Astrocyte (in vitro differentiated cells and primary cell): ENCODE measurements at places on chromosomes 3 and 15.

GRCh38 chr15:96342406-96343112 lies 12.1 kb downstream of the NR2F2 start:
- peak; percentile 24 for DNase-seq

GRCh38 chr3:12585181-12585580 lies 28.3 kb downstream of the MKRN2 start:
- no peak for DNase-seq

DNA sequence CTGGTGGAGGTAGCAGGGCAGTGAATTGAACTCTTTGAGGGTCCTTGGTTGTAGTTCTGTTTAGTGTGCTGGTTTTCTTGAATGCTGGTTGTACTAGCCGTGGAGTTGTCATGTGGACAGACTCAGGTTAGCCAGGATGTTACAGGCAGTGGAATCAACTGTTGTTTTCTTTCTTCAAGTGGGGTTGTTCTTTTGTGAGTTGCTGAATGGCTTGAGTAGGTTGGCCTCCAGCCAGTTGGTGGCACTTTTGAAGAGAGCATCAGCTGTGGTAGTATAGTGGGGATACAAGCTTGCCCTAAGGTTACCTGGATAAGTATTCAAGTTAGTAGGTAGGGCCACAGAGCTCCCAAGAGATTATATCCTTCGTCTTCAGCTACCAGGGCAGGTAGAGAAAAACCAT lies 31.8 kb upstream of the RARB start:
- DNase-seq: no peak

DNA sequence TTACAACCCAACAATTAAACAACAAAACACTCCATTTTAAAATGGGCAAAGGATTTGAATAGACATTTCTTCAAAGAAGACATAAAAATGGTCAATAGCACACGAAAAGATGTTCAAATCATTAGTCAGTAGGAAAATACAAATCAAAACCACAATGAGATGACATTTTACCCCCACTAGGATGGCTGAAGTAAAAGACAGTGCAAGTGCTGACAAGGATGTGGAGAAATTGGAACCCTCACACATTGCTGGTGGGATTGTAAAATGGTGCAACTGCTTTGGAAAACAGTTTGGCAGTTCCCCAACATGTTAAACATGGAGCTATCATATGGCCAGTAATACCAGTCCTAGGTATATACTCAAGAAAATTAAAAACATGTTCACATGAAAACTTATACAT lies 11.6 kb downstream of the GALNT15 start:
- DNase-seq: no peak

- no peak for DNase-seq
Observed at GRCh38 chr15:45635191-45635638, 386 bp downstream of the SQOR start.

DNA sequence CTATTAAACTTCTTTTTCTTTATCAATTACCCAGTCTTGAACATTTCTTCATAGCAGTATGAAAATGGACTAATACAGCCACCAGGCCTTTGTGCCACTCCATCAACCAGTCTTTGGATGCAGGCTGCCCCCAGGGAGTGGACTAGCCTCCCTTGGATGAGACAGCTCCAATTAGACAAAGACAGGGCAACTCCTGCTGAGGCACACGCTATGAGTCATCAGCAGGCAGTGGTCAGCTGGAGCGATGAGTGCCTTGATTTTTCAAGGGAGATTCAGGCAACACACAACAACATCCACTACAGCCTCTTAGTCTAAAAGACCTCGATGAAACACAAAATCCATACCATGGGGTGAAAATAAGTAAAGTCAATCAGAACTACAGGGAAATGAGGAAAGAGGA lies 160.1 kb downstream of the ARRDC4 start:
- no peak for DNase-seq

GRCh38 chr3:132079147-132079546 lies 44.3 kb upstream of the CPNE4 start:
- peak; percentile 53 for DNase-seq

DNA sequence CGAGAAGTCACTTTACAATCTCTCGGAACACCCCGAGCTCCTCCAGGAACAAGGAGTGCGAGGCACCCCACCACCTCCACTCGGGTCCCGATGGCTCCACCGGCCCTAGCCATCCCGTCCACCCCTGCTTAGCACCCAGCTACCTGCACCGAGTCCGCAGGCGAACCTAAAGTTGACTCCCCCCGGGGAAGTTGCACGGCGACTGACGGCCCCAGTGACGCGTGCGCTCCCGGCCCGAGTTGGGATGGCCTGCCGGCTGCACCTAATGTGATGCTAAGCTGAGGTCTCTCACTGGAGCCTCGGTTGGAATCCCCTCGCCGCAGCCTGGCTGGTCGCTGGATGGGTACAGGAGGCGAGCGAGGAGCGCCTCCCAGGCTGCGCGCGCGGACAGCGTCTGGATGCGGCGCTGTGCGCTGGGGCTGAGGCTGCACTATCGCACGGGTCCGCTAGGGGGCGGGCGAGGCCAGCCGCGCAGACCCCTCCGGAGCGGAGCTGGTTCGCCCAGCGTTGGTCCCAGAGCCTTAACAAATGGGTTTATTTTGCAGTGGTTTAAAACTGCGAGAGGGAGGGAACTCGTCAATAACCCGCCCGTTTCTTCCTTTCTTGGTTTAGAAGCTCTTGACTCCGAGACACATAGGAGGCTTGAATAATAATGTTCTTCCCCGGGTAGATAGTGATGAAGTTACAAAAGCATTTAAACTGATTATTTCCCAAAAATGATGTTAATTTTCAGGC lies at the start of gene OXTR:
Gene OXTR, minus strand, starts transcription at position 526 of the 735 bp plus-strand sequence. CDS start 1,426 bp downstream, outside the sequence.
- peak; percentile 77 for DNase-seq

GRCh38 chr3:141529717-141530414 lies 43.0 kb downstream of the RASA2 start:
- DNase-seq: no peak

GRCh38 chr3:159158213-159158612 lies 356.4 kb downstream of the MFSD1 start:
- DNase-seq: no peak

DNA sequence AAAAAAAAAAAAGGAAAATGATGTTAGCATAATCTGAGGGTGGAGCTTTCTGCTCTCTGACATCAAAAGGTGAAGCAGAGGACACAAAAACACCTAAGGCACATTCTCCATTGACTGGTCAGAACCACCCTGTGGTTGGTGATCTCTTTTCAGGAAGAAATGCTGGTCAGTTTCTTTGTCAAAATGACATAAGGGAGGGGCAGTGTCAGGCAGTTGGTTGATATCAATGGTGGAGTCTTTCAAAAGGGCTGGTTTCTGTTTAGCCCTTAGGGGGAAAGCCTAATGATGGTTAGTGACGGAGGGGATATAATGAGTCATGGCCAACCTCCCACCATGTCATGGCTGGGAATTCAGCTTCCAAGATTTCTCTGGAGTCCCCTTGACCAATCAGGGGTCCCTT lies 185.9 kb upstream of the GBE1 start:
- DNase-seq: no peak
